ENCODE measurements at places on chromosomes 6 and 20. TPM values are rescaled to one million over a fixed set of nuclear protein-coding genes. Genes with fewer than 3 reads are reported as not detected.
A peak's percentile ranks its signal among the peaks of the same experiment; 100 is the strongest.

DNA sequence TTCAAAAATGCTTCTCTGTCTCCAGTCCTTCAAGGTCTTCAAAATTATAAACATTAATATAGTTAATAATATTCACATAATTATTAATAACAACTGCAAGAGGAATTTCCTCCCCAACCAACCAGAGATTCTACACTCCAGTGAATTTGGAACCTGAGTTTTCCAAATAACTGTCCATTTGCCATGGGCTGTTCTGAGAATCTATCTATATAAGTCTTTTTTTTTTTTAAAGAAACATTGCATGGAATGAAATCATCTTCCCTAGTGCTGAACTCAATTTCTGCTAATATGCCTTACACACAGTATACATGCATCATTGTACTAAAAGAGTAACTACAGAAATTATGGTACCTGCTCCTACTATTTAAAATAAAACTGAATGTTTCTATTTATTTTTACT is 113.9 kb downstream of the SLC22A3 start:
- H3K4me1 ChIP-seq: peaks cover 18% of the 10 kb centered on the region
- no peak overlapping the region for H3K4me3 ChIP-seq
- H3K27ac ChIP-seq: no peak overlapping the region
- H3K36me3 ChIP-seq: no peaks in the 10 kb centered on the region

DNA sequence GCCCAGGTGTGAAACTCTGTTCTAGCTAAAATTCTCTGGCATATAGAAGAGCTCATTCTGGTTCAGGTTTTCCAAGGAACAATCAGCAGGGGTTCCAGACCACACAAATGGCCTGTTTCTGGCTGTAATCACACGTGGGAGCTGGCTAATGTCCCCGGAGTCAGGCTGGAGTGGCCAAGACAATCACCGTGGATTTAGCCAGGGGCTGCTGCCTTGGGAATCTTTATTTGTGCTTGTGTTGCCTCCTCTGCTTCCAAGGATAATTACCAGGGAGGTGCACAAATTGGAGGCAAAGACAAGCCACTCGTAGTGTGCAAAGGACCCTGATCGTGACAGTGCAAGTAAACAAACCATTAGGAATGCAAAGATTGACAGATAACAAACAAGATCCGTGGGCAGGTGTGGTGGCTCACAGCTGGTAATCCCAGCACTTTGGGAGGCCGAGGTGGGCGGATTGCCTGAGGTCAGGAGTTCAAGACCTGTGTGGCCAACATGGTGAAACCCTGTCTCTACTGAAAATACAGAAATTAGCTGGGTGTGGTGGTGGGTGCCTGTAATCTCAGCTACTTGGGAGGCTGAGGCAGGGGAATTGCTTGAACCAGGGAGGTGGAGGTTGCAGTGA is 77.3 kb downstream of the KCNB1 start:
- H3K36me3 ChIP-seq: no peaks in the 10 kb centered on the region
- H3K27ac ChIP-seq: no peak overlapping the region
- H3K27me3 ChIP-seq: peaks cover 2% of the 10 kb centered on the region
- no peak overlapping the region for H3K4me3 ChIP-seq
- no peak for DNase-seq

DNA sequence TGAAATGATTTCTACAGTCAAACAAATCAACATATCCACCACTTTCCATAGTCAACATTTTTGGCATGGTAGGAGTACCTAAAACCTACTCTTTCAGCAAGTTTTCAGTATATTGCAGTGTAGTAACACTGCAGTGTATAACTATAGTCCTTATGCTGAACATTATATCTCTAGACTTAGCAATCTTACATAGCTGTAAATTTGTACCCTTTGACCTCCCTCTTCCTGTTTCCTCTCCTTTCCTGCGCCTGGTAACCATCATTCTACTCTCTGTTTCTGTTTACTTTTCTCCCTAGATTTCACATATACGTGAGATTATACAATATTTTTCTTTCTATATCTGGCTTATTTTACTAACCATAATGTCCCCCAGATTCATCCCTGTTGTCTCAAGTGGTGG is 40.2 kb downstream of the SMAP1 start:
- DNase-seq: no peak
- H3K4me3 ChIP-seq: no peak overlapping the region
- H3K27me3 ChIP-seq: no peaks in the 10 kb centered on the region
- no peaks in the 10 kb centered on the region for H3K36me3 ChIP-seq
- H3K27ac ChIP-seq: no peak overlapping the region

DNA sequence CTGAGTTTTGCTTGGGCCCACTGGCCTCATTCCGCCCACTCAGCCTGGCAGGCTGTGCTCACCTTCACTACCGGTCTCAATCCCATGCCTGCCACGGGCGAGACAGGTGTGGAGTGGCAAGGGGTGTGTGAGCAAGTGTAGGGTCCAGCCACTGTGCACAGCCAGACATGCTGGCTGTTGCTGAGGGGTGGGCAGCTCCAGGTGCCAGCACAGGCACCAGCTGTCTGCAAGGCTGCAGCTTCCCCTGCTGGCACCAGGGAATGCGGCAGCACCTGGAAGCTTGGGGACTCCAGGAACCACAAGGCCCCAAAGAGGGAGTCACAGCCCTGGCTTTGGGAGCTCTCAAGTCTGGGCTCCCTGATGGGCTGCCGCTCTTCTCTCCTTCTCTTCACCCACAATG is 372.7 kb downstream of the CBLN4 start:
- H3K4me3 ChIP-seq: no peak overlapping the region
- H3K36me3 ChIP-seq: no peaks in the 10 kb centered on the region
- H3K27ac ChIP-seq: no peak overlapping the region
- H3K4me1 ChIP-seq: no peaks in the 10 kb centered on the region

DNA sequence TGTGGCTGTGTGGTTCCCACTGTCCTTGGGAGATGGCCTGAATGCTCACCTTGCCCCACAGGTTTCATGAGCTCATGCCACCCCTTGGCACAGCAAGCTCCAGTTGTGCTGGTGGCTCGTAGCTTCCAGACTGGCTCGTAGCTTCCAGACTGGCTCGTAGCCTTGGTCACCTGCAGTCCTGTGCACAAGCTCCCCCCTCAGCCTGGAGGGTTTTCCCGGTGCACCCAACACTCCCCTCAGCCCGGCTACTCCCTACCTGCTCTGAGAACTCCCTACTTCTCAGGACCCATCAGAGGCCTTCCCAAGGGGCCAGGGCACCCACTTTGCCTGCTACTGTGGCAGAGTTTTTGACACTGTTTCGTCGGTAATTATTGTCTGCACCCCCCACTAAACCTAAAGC is 285.6 kb downstream of the TAF4 start:
- H3K27ac ChIP-seq: no peak overlapping the region
- no peak for DNase-seq
- H3K4me1 ChIP-seq: no peaks in the 10 kb centered on the region
- H3K4me3 ChIP-seq: no peak overlapping the region
- no peaks in the 10 kb centered on the region for H3K27me3 ChIP-seq
- H3K36me3 ChIP-seq: no peaks in the 10 kb centered on the region

DNA sequence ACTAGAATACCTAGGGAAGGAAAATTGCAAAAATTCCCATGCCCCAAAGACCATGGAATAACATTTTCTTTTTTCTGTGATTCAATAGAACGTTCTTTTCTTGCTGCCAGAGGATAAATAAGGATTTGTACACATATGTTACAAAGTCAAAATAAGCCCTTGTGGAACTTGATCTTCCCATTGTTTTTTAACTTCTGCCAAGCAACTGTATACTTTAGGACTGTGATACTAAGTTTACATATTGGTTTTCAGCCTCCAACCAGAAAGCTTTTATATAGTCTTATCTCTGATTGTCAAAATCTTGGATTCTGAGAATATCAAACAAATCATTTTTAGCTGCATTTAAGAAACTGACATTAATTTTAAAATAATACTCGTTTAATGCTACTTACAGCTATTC is 84.6 kb downstream of the HMGCLL1 start:
- no peaks in the 10 kb centered on the region for H3K27me3 ChIP-seq
- H3K4me1 ChIP-seq: no peaks in the 10 kb centered on the region
- no peaks in the 10 kb centered on the region for H3K36me3 ChIP-seq
- H3K4me3 ChIP-seq: no peak overlapping the region
- no peak for DNase-seq

DNA sequence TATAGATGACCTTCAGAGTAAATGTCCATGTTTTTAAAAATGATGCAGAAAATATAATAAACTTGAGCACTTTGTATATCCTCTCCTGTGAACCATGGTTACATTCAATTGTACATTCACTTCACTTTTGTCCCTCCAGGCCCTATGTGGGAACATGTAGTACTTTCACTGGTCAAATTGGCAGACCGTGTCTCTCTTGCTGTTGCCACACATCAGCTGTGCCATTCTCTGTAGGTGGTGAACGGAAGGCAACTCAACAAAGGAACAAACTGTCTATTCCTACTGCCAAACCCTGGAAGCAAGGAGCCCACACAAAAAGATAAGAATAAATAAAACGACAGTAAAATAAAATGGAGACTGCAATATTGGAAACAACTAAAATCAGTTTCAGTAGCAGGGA is 2.0 kb downstream of the ROS1 start:
- no peak for DNase-seq
- H3K4me1 ChIP-seq: no peaks in the 10 kb centered on the region
- H3K27me3 ChIP-seq: no peaks in the 10 kb centered on the region
- no peaks in the 10 kb centered on the region for H3K36me3 ChIP-seq
- no peak overlapping the region for H3K4me3 ChIP-seq
- no peak overlapping the region for H3K27ac ChIP-seq

Gene COL19A1
- total RNA-seq: 5.6 TPM

Gene KIAA0408
- total RNA-seq: not detected

DNA sequence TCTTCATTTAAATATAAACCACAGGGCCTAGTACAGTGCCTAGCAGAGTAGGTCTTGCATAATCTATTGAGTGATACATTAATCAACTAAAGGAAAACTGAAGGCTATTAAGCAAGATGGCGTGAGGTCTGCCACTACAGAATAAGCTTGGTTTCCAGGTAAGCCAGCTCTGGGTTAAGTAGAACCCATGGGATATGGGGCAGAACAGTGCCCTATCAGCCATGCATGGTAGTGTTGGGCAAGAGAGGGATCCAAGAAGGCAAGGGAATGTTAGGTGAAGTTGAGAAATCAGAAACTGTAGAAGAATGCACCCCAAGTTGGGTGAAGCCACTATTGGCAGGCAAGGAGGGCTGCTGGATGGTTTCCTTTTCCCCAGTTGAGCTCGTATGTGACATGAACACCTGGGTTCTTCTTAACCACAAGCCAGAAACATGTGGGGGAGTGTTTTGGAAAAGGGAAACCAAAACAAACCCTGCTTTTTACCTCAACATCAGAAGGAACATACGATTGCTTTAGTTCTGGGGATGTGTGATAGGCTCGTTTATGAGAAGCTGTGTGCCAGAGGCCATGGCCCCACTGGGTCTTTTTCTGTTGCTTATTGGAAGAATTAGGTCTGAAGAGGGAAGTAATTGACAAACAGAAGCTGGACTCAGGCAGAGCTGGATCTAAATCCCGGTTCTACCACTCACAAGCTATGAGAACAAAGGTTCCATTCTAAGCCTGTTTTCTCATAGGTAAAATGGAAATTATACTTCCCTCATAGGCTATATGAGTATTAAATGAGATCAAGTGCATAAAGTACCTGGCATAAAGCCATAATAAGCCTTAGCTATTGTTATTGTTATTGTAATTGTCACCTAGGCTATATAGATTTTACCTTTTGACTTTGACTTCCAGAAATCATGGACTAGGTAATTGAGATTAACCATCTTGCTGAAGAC is 33.5 kb downstream of the NEDD9 start:
- H3K36me3 ChIP-seq: peaks cover 6% of the 10 kb centered on the region
- DNase-seq: no peak
- peak overlapping the region; percentile 45 for H3K27ac ChIP-seq
- peaks cover 5% of the 10 kb centered on the region for H3K4me1 ChIP-seq

- no peak overlapping the region for H3K27ac ChIP-seq
- no peak for DNase-seq
These were observed 635.3 kb upstream of the MARCKS start for GRCh38 chr6:113221850-113222249.

Gene SLC25A27
- total RNA-seq: not detected

DNA sequence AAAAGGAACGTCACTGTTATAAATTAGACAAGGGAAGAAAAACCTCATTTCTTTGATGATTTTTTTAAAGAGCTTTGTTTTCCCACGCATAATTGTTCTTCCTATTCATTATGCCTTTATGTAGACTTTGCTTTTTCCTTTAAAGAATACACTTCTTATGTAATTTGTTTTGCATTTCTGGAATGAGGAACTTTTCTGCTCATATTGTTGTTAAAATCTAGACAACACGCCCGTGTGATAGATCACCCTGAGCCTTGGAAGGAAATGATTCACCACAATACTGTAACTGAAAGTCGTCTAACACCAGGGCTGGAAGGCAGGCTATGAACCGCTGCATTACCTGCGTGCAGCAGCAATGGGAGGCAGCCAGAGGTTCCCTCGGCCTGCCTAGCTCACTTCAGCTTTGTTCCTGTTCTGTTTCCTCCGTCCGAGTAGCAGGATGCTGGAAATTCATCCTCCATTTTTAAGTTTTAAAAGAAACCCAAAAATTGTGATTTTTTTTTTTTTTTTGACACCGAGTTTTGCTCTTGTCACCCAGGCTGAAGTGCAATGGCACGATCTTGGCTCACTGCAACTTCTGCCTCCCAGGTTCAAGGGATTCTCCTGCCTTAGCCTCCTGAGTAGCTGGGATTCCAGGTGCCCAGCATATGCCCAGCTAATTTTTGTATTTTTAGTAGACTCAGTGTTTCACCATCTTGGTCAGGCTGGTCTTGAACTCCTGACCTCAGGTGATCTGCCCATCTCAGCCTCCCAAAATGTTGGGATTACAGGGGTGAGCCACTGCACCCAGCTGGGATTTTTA is 49.6 kb upstream of the ZNF217 start:
- peak; percentile 92 for DNase-seq
- H3K36me3 ChIP-seq: no peaks in the 10 kb centered on the region
- peak overlapping the region; percentile 37 for H3K4me3 ChIP-seq
- H3K4me1 ChIP-seq: peaks cover 15% of the 10 kb centered on the region
- H3K27me3 ChIP-seq: no peaks in the 10 kb centered on the region
- peak overlapping the region; percentile 88 for H3K27ac ChIP-seq

DNA sequence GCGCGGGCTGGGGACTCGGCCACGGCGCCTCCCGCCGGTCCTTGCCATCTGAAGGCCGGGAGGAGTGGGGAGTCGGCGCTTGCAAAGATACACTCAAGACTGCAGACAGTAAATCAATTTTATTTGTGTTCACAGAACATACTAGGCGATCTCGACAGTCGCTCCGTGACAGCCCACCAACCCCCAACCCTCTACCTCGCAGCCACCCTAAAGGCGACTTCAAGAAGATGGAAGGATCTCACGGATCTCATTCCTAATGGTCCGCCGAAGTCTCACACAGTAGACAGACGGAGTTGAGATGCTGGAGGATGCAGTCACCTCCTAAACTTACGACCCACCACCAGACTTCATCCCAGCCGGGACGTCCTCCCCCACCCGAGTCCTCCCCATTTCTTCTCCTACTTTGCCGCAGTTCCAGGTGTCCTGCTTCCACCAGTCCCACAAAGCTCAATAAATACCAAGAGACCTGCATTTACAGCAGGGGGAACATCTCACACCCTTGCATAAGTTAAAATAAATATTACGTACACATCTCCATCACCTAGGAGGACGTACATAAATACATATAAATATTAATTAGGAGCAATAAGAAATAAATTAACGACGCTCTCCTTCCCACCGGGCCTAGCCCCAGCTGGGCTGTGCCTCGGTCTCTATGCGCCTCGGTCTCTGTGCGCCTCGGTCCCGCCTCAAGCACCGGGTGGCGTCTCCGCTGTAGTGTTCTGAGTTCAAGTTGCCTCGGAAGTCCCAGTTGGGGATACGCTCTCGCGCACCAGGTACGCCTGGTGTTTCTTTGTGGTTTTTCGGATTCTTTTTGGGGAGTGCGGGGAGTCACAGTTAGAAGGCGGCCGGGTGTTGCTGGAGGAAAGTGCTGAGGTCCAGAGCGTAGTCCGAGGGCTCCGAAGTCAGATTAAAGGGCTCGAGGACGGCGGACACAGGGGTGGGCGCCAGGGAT is 889 bp upstream of the FLOT1 start:
- H3K36me3 ChIP-seq: peaks cover 10% of the 10 kb centered on the region
- peak overlapping the region; percentile 81 for H3K4me3 ChIP-seq
- no peaks in the 10 kb centered on the region for H3K27me3 ChIP-seq
- DNase-seq: no peak
